ENCODE measurements at places on chromosomes 13 and 19. TPM values are rescaled to one million over a fixed set of nuclear protein-coding genes. Genes with fewer than 3 reads are reported as not detected.

FCHO1 gene
- 45.8 TPM for total RNA-seq

- no peak for DNase-seq
Observed at GRCh38 chr19:29429581-29429980, 96.2 kb upstream of the VSTM2B start.

GRCh38 chr13:24631922-24632321, 48.3 kb upstream of the ATP12A start:
- no peak for DNase-seq

- DNase-seq: no peak
Observed at GRCh38 chr13:108495646-108496361, 133.6 kb upstream of the MYO16 start.

DNA sequence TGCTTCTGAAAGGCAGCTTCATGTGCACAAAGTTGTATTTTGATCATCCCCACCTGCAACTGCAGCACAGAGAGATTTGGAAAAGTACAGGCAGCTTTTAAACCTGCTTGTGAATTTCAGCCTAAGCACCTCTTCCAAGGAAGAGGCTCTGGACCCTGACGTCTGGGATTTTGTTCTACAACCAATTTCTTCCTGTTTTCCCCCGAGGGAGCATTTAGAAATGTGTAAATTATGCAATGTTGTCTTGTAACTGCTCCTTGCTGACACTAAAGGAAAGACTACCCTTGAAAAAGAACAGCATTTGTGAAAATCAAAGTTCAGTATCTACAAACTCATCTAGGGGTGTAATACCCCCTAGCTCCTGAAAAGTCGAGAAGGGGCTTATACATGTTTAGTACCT, 15.4 kb downstream of the MED26 start:
- DNase-seq: no peak

DNA sequence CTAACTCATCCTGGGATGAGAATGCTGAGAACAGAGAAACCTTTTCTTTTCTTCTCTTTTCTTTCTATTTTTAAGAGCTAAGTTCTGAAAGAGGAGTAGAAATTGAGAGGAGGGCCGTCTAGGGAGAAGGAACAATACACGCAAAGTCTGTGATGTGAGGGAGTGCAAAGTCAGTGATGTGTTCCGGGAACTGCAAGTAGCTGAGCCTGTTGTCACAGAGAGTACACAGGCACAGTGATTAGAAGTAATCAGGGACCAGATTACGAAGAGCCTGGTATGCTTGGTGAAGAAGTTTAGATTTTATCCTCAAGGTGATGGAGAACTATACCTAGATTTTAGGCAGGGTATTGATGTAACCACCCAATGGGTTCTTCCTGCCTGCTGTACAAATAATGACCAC, 32.0 kb upstream of the CXCL17 start:
- no peak for DNase-seq

FCER2 gene
- total RNA-seq: 359 TPM

DNA sequence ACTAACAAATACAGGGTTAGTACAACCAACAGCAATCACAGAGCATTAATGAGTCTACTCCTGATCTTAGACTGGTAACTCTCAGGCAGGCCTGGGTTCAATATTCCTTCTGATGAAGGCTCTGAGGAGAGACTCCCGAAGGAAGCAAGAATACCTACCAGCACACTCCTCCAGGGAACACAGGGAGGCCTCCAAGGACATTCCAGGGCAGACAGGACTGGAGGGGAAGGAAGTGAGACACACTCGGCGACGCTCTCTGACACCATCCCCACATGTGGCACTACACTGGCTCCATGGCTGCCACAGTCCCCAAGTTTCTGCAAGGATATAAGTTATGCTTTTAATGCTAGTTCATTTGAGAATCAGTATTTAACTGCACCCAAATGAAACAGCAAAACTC, 20.1 kb downstream of the THSD1 start:
- DNase-seq: no peak

GRCh38 chr13:33855371-33855895, 37.5 kb downstream of the RFC3 start:
- no peak for DNase-seq

CIRBP gene
- total RNA-seq: 264 TPM

- no peak for DNase-seq
Observed at GRCh38 chr13:85286081-85286480, 513.1 kb downstream of the SLITRK6 start.

DNA sequence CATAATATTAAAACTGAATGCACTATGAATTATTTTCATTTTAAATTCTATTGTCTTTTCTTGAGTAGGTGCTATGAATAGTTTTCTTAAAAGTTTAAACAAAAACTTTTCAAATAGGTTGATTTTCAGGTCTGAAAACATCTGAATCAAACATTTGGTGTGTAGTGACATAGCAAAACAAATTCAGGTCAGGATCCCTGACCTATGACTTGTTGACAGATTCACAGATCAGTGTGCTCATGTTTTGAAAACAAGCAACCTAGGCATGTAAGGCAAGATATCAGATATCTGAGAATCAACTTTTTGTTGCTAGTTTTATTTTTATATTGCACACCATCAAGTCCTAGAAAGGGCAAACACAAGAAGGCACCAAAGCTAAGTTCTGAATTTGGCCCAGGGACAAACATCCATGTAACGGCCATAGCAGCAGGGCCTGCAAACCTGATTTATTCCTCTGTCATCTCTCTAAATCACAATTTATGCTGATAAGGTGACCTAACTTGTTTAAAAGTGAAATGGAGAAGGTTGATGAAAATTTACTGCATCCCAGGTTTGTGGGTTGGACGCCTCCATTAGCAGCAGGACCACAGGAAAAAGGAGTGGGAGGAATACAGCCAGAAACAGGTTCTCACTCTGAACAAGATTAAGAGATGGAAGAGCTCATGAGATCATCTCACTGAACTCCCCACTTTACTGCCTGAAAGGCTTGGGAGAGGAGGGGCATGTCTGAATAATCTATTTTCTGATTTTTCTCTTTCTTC, 337.7 kb downstream of the KCNRG start:
- no peak for DNase-seq

DNA sequence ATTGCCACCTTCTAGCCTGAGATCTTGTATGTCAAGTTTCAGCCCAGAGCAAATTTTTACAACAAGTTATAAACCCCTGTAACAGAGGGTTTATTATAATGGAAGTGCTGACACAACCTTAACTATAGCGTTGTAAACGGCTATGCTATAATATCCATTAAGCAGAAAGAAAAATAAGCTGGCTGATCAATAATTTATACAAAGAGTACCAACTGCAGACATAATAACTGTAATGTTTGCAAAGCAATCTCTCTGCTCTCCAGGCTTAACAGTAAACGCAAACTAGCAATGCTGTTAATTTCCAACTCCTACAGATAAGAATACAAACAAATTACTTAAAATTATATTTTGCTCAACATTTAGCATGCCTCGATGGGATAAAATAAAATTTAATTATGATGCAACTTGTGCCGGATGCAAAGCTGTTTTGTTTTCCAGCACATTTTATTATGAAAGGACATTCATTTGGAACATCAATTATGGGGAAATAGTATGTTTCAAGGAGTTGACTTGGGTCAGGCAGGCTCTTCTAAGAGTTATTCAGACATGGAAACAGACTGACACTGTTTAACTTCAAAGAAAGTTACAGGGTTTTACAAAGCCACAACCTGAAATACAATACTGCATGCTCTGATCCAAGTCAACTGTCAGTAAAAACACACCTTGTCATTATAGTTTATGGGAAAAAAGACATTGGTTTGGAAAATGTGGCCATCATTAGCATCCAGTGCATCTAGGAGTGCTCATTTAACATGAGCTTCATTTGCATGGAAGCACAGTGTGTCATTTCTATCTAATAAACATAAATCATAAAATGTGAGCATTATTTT, 6.6 kb upstream of the DACH1 start:
- DNase-seq: no peak

ZNF20 gene
- total RNA-seq: 1.5 TPM

DNA sequence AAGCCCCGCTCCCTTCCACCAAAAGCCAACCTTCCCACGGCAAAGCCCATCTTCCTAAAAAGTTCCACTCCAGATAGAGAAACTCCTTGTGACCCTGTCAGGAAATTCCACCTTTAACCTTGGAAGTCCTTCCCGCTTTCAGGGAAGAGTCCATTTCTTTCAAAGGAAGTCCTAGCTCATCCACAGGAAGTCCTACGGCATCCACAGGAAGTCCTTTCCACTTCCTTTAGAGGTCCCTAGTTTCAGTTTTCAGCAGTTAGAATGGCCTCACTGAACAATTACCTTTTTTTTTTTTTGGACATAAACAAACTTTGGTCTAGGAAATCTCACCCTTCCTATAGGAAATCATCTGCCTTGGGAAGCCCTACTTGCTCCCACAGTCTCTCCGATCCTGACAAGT, 31.7 kb downstream of the TRPM4 start:
- DNase-seq: no peak

GRCh38 chr13:27359199-27359821, 65.1 kb upstream of the GTF3A start:
- no peak for DNase-seq

- DNase-seq: no peak
Observed at GRCh38 chr13:50187352-50188029, 172.2 kb downstream of the KCNRG start.

GRCh38 chr19:2056837-2057192, 5.8 kb upstream of the MKNK2 start:
- no peak for DNase-seq
